Nasal cavity respiratory epithelium epithelial cell of viscerocranial mucosa (primary cell): ENCODE measurements at places on chromosomes 5 and 9. TPM values are rescaled to one million over a fixed set of nuclear protein-coding genes. Genes with fewer than 3 reads are reported as not detected.

The CCL27 gene
- total RNA-seq, result 0.21 and 0.34 TPM in 2 replicates

The SLC6A19 gene
- total RNA-seq, result not detected in 2 replicates

The TRPM3 gene
- total RNA-seq, result under 0.01 TPM in 1 of 2 replicates, not detected in the other

The PITX1 gene
- 84.1 and 191 TPM in 2 replicates for total RNA-seq

The FEM1C gene
- 19.8 and 24.2 TPM in 2 replicates for total RNA-seq

The C9orf153 gene
- 0.34 and 0.64 TPM in 2 replicates for total RNA-seq

The PIP5K1B gene
- 1.0 and 1.9 TPM in 2 replicates for total RNA-seq

The KLF4 gene
- 46.5 and 81.6 TPM in 2 replicates for total RNA-seq

The KCTD16 gene
- total RNA-seq, result 0.14 and 0.34 TPM in 2 replicates

The CYLC2 gene
- total RNA-seq, result not detected in 2 replicates

The SPAAR gene
- total RNA-seq, result 0.07 TPM in 1 of 2 replicates, not detected in the other

The PCDHB7 gene
- total RNA-seq, result 0.07 TPM in 1 of 2 replicates, not detected in the other

The KCNT1 gene
- not detected in 2 replicates for total RNA-seq

The RANBP3L gene
- not detected in 2 replicates for total RNA-seq

The PPP1R26 gene
- total RNA-seq, result 26.7 and 30.4 TPM in 2 replicates

The SPATA31C1 gene
- not detected in 2 replicates for total RNA-seq

The PCDHA9 gene
- total RNA-seq, result under 0.01 and 0.43 TPM in 2 replicates

The BHMT2 gene
- total RNA-seq, result under 0.01 TPM in 1 of 2 replicates, not detected in the other

The SPATA31D4 gene
- not detected in 2 replicates for total RNA-seq

The ZNF658 gene
- total RNA-seq, result 5.1 and 6.8 TPM in 2 replicates

The CTXN3 gene
- total RNA-seq, result not detected in 2 replicates

The SLCO6A1 gene
- 0.21 TPM in 1 of 2 replicates, not detected in the other for total RNA-seq

The WNT8A gene
- not detected in 2 replicates for total RNA-seq

The SPRY4 gene
- 5.0 and 5.5 TPM in 2 replicates for total RNA-seq

The ROR2 gene
- total RNA-seq, result under 0.01 and 1.1 TPM in 2 replicates

The RFK gene
- 24.6 and 39.3 TPM in 2 replicates for total RNA-seq

The IL9 gene
- not detected in 2 replicates for total RNA-seq

The UBE2QL1 gene
- under 0.01 TPM in 1 of 2 replicates, not detected in the other for total RNA-seq

The PCDHGA6 gene
- total RNA-seq, result under 0.01 and 1.1 TPM in 2 replicates

The TRIM36 gene
- total RNA-seq, result 0.71 and 1.4 TPM in 2 replicates

The NR4A3 gene
- under 0.01 TPM in 2 replicates for total RNA-seq

The ZNF883 gene
- 1.4 and 3.2 TPM in 2 replicates for total RNA-seq

The PAPPA gene
- total RNA-seq, result 0.68 and 13.1 TPM in 2 replicates

The POU5F2 gene
- total RNA-seq, result 0.34 and 1.7 TPM in 2 replicates

The FST gene
- 50.5 and 215 TPM in 2 replicates for total RNA-seq

The SELENOP gene
- 1.4 and 54.8 TPM in 2 replicates for total RNA-seq
